ENCODE measurements at places on chromosomes 11 and 22.

DNA sequence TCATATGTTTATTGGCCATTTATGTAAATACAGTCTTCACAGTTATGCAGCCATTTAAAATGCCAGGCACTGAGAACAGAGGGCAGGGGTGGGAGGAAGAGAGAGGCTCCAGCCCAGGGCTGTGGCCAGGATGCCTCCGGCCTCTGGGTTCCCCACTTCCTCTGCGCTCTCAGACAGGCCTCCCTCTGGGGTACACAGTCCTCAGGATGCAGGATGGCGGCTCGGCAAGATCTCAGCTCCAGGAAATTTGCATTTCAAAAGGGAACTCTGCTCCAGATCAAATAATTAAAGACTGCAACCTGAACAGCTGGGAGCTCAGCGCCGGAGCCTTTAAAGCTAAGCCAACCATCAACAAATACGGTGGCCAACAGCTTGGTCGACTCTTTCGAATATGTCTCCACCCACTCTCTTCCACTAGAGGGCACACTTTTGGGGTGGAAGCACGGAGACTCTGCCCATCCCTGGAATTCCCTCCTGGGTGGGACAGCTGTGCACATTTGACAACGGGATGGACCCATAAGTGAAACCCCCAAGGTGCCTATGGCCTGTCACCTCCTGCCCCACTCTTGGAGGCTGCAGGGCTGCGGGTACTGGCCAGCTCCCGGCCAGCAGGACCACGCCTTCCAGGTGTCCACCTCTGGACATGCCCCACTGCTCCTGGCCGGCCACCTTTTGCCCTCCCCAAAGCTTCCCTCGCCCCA, 1044.7 kb downstream of the BRD1 start:
- no peak for DNase-seq

DNA sequence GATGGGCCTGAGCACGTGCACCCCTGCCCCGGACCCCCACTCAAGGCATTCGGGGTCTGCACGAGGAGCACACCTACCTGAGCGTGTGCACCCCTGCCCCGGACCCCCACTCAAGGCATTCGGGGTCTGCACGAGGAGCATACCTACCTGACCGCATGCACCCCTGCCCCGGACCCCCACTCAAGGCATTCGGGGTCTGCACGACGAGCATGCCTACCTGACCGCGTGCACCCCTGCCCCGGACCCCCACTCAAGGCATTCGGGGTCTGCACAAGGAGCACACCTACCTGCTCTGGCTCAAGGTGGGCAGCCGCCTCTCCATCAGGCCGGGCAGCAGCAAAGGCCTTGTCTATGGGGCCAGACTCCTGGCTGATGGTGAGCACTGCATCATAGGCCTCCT, 48.7 kb upstream of the LRRC32 start:
- no peak for DNase-seq

- peak; percentile 34 for DNase-seq
These were observed 77.3 kb downstream of the ARHGEF12 start for GRCh38 chr11:120413480-120413879.

DNA sequence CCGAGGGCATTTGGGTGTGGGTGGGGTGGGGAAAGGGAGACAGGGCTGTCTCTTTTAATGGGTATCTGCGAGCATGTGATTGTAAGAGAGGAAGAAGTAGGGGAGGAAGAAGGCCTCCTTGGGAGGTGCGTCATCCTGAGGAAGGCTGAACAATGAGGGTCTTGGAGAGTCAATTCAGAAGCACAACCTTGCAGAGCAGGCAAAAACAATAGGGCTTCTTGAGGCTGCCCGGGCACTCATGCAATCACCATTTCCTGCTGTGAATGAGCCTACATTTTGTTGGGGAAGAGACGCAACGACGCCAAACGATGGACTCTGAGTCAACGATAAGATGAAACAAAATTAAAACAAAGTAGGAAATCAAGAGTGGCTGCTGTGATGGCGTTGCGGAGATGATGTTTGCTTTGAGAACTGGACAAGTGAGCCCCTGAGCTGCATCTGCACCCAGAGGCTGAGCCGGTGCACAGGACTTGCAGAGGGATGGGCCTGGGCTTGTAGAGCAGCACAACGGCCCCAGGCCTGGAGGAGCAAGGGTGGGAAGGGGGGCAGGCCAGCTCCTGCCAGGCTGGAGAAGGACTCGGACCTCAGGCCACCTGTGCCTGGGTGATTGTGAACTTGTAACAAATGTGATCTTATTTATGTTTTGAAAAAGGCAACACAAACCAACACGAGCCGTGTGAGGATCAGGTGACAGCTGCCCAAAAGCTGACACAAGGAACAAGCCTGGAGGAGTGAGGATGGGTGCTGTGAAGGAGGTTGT, 92.3 kb upstream of the B3GAT1 start:
- DNase-seq, result no peak

DNA sequence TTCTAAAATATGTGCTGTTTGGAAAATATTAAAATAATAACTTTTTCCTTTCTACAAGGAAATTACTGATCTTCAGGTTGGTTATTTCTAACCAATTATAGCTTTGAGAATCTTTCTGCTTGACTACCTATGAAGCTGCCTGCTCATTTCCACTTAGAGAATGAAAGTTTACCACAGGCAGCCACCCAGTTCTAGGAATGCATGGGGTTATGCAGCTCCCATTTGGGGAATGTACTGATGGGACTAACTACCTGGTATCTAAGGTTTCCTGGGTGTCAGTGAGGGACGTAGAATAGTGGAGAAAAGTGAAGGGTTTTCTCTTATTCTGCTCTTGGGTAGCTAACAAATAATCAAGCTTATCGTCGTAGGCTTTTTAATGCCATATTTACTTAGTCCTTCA, 73.4 kb downstream of the DEUP1 start:
- DNase-seq, result no peak

GRCh38 chr11:2808850-2809846, 76.4 kb downstream of the CDKN1C start:
- DNase-seq, result no peak

- DNase-seq, result no peak
These were observed 100.6 kb downstream of the MORC2 start for GRCh38 chr22:30867746-30868662.

DNA sequence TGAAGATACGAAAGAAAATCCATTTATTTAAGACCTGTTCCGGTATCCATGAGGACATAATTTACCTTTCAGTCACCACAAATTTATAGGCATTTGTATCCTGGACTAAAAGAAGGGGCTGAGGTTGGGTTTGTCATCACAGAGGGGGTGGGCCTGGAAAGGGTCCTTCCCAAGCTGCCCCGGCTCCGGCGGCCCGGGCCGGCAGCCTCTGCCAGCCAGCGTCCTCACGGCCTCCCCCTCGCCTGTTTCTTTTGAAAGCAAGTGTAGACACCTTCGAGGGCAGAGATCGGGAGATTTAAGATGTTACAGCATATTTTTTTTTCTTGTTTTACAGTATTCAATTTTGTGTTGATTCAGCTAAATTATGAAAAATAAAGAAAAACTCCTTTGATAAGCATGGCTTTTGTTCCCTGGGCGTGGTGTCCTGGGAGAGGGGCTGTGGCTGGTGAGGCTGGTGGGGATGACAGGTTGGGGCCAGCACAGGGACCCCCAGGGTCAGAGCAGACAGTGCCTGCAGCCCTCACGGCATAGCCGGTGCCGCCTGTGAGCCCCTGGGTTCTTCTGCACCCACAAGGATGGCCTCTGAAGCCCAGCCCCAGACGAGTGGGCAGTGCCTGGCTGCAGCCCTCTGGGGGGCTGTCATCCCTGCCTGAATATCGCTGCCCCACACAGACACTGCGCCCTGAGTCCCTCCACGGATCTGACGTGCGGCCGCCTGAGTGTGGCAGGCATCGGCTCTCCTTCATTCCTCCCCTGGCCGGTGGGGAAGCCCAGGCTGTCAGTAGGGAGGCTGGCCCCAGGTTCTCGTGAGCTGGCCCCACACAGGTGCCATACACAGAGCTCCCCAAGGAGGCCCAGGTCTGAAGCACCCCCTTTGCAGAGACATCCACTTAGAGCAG, 1075.9 kb downstream of the BRD1 start:
- no peak for DNase-seq

GRCh38 chr22:35348703-35349102, 32.2 kb upstream of the HMOX1 start:
- DNase-seq, result no peak

DNA sequence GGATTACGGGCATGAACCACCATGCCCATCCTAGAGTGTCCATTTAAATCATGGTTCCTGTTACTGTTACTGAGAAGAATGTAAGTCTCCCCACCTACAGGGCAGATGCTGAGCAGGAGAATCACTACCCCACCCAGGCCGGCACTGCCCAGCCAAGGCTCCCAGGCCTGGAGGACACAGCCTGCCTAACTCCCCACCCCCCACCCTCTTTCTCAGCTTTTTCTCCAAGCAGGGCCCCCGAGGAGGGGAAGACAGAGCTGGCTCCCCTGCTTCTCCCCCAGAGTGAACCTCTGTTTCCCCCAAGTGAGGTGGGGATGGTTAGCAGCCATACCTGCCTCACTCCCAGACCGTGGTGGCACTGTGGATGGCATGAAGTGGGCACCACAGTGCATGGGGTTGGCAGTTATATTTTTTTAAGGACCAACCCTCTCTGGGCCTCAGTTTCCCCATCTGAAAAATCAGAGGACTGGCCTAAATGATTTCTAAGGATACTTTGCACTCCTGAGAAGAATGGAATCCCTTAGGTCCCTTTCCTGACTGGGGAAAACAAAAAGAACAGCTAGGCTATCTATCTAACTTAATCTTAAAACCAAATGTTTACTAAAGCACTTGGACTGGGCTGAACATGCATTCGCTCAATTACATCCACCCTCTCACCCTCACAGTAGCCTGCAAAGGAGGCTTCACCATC, 5.0 kb downstream of the CBX7 start:
- DNase-seq, result no peak
